ENCODE measurements at places on chromosomes 2 and 18.

GRCh38 chr2:39227628-39228412 is 15.9 kb downstream of the CDKL4 start:
- peak; percentile 52 for DNase-seq

DNA sequence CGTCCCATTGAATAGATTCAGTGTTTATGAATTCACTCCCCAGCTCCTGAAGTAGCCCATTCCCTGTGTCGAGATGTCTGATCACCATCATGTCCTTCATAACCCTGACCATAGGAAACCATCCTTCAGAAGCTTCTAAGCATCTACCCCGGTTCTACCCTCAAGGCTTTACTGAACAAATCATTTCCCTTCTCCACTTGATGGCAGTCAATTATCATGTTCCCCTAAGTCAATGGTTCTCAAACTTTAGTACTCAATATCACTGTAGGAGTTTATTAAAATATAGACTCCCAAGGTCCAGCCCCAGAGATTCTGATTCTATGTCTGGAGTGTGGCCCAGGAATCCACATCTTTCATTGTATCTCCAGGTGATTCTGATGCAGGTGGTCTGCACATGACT is 228.4 kb upstream of the SP5 start:
- no peak for DNase-seq

GRCh38 chr2:54672590-54673456 is 50.6 kb upstream of the EML6 start:
- DNase-seq: no peak

DNA sequence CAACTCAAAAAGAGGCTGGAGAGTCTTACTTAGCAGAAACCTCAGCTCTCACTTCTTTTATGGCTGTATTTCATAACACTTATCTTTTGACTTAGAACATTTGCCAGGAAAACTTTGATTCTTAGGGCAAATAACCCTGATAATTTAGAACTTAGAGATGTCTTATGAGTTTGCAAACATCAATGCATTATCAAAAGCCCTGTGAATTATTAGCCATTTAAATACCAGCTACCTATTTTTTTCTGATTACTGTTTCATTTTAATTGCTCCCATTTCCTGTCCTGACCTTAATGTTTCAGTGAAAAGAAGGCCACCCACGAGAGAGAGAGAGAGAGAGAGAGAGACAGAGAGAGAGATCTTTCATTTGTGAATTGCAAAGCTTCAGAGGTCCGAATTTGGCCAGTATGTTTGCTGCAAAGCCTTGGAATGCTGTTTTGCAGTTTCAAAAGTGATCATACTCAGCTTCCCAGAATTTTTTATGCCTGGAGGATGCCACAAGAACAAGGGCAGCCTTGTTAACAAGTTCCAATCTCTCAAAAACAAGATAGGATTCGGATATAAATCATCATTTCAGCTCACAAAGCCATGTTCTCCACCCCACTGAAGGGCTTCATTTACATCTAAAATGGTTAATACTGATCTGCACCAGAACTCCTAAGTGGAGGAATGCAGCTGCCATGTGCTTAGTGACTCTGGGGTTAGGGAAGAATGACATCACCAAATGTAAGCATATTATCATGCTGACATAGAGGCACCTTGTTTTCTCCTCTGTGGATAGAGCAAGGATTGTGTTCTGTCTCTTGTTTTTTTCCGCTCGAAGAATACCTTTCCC is 478.2 kb downstream of the ARHGAP15 start:
- peak; percentile 37 for DNase-seq

- no peak for DNase-seq
Observed at GRCh38 chr2:121211251-121211650, 73.8 kb downstream of the TFCP2L1 start.

- no peak for DNase-seq
Observed at GRCh38 chr2:200101922-200102321, 146.5 kb downstream of the MAIP1 start.

- no peak for DNase-seq
Observed at GRCh38 chr2:30334762-30335363, 103.5 kb downstream of the LBH start.

- DNase-seq: no peak
Observed at GRCh38 chr2:24826773-24827145, 33.5 kb downstream of the CENPO start.

DNA sequence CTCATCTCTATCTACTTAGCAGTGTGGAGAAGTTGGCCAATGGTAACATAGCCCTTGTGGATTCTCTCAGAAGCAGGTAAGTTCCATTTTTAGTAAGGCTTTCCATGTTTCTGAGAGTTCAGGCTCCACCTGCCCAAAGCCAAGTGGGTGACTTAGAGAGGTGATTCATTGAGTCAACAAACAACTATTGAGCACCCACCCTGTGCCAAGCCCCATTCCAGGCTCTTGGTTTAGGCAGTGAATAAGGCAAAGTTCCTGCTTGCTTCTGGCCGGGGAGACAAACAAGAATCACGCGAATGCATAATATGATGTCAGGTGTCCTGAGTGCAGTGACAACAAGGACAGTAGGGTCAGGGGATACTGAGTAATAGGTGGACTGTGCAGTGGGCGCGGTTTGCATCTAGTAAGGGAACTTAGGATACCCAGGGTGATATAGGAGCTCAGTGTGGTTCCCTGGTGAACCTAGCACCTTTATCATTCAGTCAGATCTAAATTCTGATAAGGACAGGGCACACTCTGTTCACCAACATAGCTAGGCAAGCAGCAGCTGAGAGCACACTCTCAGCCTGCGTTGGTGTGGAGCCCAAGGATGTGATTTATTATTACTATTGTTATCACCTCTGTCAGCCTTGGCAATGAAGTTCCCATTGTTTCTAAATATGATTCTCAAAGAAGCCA is 31.7 kb upstream of the KCTD1 start:
- no peak for DNase-seq

GRCh38 chr2:216888081-216888480 is 28.2 kb upstream of the TNP1 start:
- no peak for DNase-seq

GRCh38 chr2:68341583-68341982 is 21.8 kb upstream of the CNRIP1 start:
- DNase-seq: no peak

DNA sequence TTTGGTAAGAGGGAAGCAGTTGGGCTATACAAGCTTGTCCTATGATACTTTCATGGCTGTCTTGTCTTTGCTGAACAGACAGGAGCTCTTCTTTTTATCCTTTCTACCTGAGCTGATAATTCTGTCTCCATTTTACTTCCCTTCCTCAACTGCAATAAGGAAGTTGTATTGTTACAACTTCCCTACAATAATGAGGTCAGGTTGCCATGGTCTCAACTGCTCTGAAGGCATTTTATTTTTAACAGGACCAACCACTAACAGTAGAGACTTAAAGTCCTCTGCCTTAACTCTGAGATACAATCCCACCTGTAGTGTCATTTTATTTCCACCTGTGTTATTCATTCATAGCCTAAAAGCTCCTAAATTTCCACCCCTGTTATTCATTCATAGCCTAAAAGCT is 118.6 kb upstream of the PGAP1 start:
- DNase-seq: no peak

GRCh38 chr2:10864861-10865636 is 46.7 kb upstream of the KCNF1 start:
- DNase-seq: no peak

GRCh38 chr2:164752956-164753355 is 88.7 kb downstream of the COBLL1 start:
- no peak for DNase-seq

GRCh38 chr2:127014630-127015029 is 92.3 kb downstream of the BIN1 start:
- DNase-seq: no peak

- DNase-seq: no peak
Observed at GRCh38 chr2:191629001-191629453, 48.9 kb upstream of the NABP1 start.

DNA sequence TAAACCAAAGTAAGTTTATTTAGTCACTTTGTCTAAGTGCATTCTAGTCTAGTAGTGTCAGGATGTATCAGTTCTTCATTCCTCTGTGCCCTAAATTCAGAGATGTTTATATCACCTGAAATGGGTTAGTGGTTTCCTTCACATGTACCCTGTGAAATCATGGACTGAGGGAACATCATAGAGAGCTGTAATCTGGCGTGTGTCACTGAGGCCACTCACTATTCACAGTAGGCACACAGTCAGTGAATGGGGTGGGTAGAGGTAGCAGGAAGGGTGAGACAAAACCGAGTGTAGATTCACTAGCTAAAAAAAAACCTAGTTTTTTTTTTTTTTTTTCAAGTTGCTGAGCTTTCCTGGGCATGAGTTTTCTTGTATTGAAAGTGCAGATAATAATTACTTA is 5.6 kb downstream of the KIF5C start:
- DNase-seq: no peak

DNA sequence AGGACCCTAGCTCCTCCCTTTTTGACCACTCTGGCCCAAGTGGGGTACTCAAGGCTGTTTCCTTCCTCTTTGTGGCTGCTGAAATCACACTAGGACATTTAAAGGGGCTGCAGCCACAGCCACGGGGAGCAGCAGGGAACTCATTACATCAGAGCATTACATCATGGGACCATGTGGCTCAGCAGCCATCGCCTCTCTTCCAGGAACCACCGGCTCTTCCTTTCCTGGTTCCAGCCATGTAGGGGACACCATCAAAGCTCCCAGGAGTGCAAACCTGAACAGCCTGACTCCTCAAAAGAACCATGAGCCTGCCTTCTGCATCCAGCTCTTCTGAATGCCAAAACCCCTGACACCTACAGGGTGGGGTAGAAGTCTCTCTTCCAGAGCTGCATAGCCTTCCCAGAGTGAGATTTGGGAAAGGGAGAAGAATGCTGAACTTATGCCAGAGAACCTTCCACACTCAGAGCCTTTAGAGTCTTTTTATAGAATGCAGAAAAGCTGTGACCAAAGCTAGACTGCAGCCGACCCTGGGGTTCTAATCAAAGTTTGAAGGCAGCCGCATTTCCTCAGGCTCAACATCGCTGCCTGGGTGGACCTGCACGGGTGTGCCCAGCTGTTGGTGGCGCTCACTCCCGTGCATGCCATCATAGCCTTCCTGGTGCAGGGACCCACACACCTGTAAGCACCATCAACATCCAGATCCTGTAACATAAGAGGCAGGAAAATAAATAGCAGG is 121.7 kb downstream of the KLHL29 start:
- DNase-seq: no peak

GRCh38 chr2:18740474-18740881 is 151.1 kb upstream of the NT5C1B start:
- DNase-seq: no peak

DNA sequence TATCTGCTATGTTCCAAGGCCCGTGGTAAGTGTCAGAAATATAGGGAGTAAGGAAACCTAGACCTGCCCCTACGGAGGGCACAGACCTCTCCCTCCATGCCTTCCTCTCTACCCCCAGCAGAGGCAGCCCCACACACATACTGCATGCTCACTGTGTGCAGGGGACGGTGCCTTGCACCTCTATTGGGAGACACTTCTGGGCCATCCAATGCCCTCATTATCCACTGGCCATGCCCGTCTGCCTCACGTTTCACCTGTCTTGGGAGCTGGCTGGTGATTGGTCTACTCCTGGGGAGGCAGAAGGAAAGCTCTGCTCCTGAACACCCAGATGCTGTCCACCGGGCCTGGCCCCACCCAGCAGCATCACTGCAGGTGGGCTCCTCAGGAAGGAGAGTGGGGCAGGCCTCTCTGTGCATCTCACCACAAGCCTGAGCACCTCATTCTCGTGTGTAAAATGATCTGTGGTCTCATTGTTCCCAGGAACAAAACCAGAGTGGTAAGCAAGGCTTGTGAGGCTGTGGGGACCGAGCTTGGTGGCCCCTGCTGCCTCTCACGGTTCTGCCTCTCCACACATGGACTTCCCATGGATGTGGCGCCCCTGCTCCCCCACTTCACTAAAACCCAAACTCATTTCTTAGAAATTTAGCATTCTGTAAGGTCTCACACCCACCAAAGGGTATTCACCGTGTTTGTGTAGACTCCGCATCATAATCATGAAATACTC is 312.5 kb upstream of the HS6ST1 start:
- DNase-seq: no peak

GRCh38 chr2:143548032-143548431 is 418.8 kb downstream of the ARHGAP15 start:
- DNase-seq: no peak

DNA sequence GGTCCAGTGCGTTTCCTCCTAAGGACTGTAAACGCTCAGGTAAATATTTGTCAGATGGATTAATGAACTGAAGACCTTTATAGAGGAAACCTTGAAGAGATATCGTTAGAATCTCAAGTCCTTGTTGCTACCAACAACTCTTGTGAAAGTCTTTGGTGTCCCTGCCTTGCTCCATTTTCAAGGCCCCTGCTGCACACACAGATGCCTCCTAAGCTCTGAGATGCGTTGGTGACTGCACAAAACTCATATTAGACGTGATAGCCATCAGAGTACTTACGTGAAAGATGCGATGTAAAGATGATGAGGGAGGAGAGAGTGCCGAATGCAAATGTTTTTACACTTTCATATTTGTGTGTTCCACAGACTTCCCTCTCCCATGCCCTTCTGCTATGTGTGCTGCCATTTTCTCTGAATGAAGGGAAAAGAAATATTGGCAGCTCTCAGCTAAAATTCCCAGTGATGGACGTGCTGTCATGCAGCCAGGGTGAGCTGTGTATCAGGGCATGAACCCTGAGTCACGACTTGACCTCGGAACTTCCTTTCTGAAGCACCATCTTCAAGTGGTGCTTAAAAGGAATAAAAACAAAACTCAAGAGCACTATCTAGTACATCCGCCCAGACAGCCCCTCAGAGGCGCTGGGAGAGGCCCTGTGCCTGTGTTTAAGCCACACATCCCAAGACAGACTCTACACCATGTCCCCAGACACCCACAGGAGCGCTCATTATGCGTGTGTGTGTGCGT is 117.4 kb downstream of the FAM210A start:
- DNase-seq: no peak

- no peak for DNase-seq
Observed at GRCh38 chr2:172012677-172013391, 13.1 kb downstream of the METAP1D start.

DNA sequence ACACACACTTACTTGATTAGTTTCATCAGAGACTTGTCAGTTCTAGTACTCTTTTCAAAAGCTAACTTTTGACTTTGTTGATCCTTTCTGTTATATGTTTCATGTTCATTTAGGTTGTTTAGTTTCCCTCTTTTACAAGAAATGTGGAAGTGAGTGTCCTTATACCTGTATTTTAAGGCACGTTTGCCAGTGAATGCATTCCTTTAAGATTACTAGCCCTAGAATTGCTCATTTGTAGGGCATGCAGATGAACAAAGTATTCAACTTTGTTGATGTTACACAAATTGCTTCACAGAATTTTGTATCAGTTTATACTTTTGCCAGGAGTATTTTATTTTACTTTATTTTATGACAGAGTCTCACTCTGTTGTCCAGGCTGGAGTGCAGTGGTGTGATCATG is 6.3 kb downstream of the IL1RL2 start:
- no peak for DNase-seq
